ENCODE measurements at places on chromosomes 7 and 10.

GRCh38 chr10:49605216-49605938 is 4.7 kb upstream of the SLC18A3 start:
- peak; percentile 72 for DNase-seq

DNA sequence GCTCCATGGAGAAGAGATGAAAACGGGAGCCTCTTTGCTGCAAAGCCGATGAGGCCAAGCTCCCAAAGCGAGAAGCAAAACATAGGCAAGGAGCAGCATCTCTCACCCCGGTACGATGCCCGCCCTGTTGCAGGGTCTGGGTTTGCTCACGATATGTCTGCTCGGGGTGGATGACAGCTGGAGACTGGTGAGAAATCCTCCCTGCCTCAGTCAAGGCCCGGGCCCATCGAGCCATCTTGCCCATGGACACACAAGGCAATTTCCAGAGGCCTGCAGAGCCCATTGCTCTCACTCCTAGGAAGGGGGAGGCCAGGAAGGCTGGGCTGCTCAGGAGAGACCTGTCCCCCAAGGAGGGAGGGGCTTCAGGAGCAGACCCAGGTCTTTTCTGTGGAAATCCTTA is 391.7 kb upstream of the SHH start:
- DNase-seq: no peak

- DNase-seq: no peak
These were observed 60.6 kb downstream of the CDHR3 start for GRCh38 chr7:106023369-106024322.

DNA sequence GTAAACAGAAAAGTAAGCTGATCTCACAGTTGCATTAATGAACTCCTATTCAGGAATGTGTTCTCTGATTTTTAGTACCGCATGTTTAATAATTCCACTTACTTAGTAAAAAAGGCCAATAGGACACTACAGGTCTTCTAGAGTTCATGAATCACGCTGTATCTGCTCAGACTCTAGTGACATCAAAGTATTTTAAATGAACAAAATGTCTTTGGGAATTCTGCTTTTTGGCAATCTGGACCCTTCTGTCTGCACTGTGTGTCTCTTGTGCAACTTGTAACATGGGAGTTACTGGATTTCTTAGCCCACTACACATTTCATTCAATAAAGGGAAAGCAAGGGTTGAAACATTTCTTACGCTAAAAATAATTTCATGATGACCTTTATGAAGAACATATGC is 50.2 kb downstream of the RABGEF1 start:
- DNase-seq: no peak

DNA sequence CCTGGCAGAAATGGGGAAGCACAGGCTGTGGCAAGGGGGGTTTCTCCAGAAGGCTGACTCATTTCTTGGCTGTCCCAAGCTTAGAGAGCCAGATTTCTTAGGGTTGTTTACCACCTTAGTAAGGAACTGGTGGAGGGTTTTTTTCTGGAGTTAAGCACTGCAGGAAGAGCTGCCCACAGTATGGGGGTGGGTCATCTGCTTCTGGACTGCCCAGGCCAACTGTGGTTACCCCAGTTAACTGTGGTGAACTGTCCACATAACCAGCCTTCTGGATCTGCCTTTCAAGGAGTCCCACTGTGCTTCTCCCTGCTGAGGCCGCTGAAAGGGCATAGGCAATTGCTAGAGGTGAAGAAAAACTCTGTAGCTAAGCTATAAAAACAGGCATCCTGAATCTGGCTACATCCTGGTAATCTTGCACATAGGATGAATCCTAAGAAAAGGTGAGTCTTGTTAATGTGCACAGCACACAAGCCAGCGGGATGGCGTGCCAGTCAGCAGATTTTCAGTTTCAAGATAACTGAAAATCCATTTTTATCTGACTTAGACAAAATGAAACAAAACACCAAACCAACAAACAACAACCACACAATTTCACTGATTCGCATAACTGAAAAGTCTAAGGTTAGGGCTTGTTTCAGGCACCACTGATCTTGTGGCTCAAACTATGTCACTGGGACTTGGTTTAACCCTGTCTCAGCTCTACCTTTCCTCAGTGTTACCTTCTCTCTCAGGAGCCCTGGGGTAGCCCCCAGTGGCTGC is 21.6 kb upstream of the TSPAN33 start:
- no peak for DNase-seq

DNA sequence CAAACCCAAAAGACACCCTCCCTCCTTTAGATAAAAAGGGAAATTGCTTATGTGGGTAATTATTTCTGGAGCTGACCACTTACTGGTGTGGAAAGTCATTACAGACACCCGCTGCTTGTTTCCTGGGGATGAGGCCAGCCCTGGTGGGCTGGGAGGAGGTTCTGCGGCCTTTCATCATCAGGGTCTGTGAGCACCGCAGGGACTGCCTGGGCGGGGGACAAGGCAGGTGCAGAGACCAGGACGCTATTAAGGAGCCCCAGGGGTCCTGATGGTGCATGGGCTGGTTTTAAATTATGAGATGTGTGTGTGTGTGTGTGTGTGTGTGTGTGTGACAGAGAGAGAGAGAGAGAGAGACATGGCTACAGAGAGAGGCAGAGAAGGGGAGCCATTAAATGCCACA is 171.2 kb downstream of the DNAJB6 start:
- no peak for DNase-seq

DNA sequence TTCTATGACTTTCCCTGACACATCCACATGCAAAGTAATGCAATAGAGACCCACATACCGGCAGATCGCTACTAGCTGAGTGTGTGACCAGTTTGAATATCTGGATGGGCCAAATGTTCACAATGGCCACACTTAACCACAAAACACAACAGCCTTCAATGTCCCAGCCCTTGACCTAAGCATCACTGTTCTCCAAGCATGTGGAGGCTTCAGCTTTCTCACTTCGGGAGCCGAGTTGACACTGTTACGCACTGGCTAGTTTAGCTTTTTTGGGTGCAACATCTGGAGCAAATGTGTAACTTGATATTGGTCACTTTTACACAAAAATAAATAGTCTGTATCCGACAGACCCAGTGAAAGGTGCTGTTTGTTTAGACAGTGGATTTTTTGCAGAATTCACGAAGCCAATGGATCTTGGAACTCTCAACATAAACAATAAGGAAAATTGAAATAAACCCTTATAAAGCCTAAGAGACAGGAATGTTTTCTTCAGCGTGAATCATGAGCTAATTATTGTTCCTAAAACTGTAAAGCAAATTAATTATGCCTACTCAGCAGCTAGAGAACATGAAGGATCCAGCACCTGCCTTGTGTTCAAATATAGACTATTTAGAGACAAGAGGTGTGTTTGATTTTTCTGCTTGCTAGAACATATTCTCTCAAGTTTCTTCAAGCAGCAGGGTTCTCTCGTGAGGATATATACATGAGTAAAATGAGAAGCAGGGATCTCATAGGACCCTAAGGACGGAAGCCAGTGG is 117.6 kb upstream of the JCAD start:
- no peak for DNase-seq

- DNase-seq: no peak
These were observed 605.6 kb upstream of the TEX47 start for GRCh38 chr7:89401099-89401498.

DNA sequence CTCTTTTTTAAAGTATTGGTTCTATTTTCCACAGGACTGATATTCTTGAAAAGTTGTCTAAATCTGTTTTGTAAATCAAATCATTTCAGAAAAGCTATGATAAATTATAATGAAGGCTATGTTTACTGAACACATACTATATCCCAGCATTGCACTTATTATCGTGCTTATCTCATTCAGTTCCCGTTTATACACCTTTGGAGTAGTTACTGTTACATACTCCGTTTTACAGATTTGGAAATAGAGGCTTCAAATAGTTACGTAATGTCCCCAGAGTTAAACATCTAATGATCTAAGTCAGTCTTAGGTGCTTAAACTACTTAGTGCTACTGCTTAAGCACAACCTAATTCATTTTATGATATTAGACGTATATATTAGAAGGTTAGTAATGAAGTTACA is 1.2 kb downstream of the NUP205 start:
- DNase-seq: no peak

- DNase-seq: no peak
These were observed 485.3 kb upstream of the ADARB2 start for GRCh38 chr10:2222631-2223030.

DNA sequence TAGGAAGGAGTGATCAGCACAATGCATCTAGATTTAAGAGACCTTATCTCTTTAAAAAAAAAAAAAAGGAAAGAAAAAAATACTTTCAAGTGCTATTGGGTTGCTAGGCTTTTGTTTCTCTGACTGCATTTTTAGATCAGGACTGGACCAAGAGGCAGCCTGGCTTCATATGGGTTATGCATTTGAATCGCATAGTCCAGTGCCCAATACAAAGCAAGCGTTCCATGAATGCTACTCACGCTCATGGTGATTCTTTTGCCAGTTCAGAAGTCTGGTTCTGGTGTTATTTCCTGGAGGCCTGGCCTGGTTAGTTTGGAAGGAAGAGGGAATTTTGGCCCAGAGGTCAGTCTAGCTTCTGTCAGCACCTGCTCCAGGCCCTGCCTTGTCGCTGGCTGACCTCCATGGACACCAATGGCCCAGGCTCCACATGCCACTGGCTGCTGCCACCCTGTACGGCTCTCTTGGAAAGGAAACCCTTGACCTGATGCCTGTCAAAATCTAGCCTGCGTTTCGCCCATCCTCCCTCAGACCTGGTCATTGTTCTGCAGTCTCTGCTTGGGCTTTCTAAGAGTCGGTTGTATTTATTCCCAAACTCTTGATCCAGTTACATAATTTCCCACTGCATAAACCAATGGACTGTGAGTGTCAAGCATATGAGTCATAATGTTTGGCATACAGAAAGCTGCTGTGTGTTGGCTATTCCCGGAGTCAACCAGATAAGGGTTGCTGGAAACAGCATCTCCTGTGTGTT is 74.3 kb upstream of the MKX start:
- no peak for DNase-seq

DNA sequence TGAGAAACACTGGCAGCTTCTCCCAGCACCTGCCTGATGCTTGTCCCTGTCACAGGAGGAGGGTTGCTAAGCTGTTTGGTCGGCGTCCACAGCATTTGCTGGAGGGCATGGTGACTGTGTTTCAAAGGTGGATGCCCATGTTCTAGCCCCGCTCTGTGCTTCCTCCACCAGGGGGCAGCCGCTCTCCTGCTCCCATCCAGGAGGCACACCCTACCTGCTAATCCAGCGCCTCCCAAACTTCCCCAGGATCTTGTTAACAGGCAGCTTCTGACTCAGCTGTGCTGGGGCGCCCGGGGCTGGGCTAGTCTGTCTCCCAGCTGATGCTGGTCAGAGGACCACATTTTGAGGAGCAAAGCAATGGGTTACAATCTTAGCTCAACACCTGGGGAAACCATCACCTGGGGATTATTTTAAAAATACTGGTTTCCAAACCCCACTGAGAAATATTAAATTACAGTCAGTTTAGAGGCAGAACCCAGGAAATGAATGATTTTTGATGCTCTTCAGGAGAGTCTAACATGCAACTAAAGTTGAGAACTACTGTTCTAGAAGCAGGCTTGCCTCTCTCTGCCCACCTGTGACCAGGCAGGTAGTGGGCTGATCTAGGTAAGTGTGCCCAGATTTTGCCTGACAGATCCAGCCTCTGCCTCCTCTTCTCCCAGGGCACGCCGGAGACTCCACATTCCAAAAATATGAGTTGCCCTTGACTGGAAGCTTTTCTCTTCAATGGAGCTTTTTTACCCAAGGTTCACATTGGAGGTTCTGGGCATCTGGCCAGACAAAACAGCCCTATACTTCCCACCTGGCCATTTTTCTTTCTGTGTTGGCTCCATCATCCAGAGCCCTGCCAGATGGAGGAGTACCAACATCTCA is 92.7 kb upstream of the GPR26 start:
- DNase-seq: no peak

DNA sequence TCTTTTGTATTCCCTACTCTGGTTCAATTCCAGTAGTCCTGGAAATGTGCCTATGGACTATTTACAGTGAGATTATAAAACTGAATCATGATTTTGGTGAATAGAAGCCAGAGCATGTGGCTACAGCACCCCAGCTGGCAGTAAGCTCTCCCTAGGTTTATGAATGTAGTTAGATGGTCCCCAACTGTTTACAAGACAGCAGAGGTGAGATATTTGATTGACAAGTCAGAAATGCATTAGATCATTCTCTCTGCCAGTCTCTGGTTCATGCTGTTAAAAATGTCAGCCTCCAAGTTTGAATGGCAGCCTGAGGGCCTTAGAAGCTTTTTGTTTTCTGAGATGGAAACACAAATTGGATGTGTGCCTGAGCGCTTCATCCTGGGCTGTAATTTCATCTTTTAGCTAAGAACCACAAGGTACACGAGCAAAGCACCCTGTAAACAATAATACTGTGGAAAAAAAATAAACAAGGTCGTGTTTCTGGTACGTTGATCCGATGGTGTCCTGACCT is 85.0 kb downstream of the BTRC start:
- no peak for DNase-seq

GRCh38 chr7:12391922-12392615 is 11.6 kb downstream of the VWDE start:
- no peak for DNase-seq

- DNase-seq: no peak
These were observed 130.0 kb downstream of the PLXNA4 start for GRCh38 chr7:132446260-132446659.

- no peak for DNase-seq
These were observed 176.6 kb upstream of the MKLN1 start for GRCh38 chr7:131151034-131151433.

GRCh38 chr10:97408496-97408992 is 7.4 kb upstream of the RRP12 start:
- no peak for DNase-seq

DNA sequence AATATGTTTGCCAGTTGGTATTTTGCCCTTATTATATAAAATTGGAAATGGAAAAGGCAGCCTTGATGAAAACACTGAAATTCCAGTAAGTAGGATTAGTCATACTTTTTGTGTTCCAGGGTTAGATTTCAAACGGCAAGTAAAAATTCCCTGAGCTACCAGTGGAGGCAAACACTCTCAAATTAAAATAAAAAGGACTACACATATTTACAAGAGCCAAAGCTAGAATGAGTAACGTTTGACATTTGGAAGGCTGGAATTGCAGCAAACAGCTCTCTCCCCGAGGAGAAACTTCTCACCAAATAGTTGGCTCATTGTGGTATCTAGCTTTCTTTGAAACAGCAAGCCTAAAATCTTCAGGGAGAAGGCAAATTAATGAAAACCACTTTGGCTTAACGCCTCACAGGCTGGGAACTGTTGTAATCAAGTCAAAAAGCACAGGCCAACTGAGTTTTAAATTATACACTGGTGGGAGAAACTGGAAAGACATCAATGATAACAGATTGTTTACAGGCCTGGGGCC is 288.4 kb downstream of the SNX13 start:
- DNase-seq: no peak

DNA sequence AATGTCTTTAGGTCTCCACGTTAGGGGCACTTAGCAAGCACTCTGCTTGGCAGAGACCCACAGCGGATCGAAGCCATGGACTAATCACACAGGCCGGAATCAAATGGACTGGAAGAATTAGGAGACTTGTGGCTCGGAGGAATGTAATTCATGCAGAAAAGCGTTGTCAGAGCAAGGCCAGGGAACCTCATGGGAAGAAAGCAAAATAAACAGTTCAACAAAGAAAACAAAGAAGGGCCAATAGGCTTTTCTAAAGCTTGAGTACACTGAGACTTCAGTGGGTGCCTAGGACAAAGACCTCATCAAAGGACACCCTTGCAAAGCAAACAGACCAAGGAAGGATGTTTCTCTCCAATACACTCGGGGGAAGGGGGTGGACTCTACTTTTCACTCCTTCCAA is 171.1 kb downstream of the GLI3 start:
- no peak for DNase-seq
